ENCODE measurements at places on chromosomes 6 and 20. TPM values are rescaled to one million over a fixed set of nuclear protein-coding genes. Genes with fewer than 3 reads are reported as not detected.

DNA sequence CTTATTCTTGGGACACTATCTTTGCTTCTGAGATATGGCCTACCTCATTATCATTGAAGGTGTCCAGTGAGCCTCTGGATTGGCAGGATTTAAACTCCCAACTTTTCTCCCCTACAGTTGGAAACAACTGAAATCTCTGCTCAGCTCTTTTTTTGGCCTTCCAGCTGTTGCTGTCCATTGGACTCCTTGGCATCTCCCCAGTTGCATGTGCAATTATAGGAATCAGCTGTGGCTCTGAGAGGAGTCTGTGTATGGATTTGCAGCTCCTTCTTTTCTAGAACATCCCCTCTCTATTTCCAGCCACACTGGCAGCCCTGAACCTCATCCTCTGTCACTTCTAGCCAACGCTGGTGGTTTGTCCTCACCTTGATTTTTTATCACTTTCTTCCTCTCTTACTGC lies 21.2 kb downstream of the RAB22A start:
- H3K4me1 ChIP-seq = peaks cover 18% of the 10 kb centered on the region
- H3K4me3 ChIP-seq = no peak overlapping the region
- H3K36me3 ChIP-seq = peaks cover 18% of the 10 kb centered on the region
- no peaks in the 10 kb centered on the region for H3K27me3 ChIP-seq
- H3K27ac ChIP-seq = no peak overlapping the region

GRCh38 chr6:90343576-90343975 lies 46.9 kb upstream of the BACH2 start:
- peaks cover 17% of the 10 kb centered on the region for H3K27me3 ChIP-seq
- no peak overlapping the region for H3K27ac ChIP-seq

DNA sequence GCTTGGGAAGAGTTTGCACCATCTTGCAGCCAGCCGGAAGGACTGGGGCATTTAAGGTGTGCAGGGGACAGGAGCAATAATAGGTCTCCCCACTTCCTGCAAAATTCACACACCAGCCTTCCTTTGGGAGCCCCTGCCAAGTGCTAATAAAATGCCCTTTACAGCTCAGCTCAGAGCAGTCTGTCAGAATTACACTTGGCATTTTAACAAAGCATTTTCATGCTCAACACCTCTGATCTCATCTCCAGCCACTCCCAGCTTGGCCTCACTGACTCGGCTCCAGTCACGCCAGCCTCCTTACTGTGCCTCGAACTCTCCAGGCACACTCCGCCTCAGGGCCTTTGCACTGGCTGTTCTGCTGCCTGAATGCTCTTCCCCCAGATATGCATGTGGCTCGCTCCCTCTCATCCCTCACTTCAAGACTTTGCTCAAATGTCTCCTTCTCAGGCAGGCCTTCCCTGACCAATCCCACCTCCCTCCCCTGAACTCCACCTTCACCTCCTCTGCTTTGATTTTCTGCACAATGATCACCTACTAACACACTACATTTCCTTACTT lies 43.7 kb downstream of the GRM4 start:
- no peak overlapping the region for H3K4me3 ChIP-seq
- H3K27ac ChIP-seq = no peak overlapping the region
- no peaks in the 10 kb centered on the region for H3K36me3 ChIP-seq
- peaks cover 2% of the 10 kb centered on the region for H3K27me3 ChIP-seq
- no peak for DNase-seq

- H3K36me3 ChIP-seq = no peaks in the 10 kb centered on the region
- no peak for DNase-seq
- no peaks in the 10 kb centered on the region for H3K27me3 ChIP-seq
- no peak overlapping the region for H3K4me3 ChIP-seq
- no peaks in the 10 kb centered on the region for H3K4me1 ChIP-seq
These were observed 90.6 kb upstream of the SYNDIG1 start for GRCh38 chr20:24378661-24379483.

- H3K4me3 ChIP-seq = no peak overlapping the region
- peaks cover 54% of the 10 kb centered on the region for H3K36me3 ChIP-seq
- H3K27me3 ChIP-seq = no peaks in the 10 kb centered on the region
- no peak overlapping the region for H3K27ac ChIP-seq
These were observed 18.8 kb downstream of the RTF2 start for GRCh38 chr20:56487216-56487615.

- peak overlapping the region; percentile 86 for H3K27ac ChIP-seq
- H3K4me3 ChIP-seq = peak overlapping the region; percentile 54
- H3K36me3 ChIP-seq = peaks cover 9% of the 10 kb centered on the region
- no peaks in the 10 kb centered on the region for H3K27me3 ChIP-seq
- DNase-seq = no peak
These were observed 67.8 kb upstream of the CITED2 start for GRCh38 chr6:139442188-139442671.

GRCh38 chr20:59462249-59462648 lies 142.1 kb upstream of the PHACTR3 start:
- DNase-seq = no peak
- H3K4me1 ChIP-seq = no peaks in the 10 kb centered on the region
- H3K27ac ChIP-seq = no peak overlapping the region

DNA sequence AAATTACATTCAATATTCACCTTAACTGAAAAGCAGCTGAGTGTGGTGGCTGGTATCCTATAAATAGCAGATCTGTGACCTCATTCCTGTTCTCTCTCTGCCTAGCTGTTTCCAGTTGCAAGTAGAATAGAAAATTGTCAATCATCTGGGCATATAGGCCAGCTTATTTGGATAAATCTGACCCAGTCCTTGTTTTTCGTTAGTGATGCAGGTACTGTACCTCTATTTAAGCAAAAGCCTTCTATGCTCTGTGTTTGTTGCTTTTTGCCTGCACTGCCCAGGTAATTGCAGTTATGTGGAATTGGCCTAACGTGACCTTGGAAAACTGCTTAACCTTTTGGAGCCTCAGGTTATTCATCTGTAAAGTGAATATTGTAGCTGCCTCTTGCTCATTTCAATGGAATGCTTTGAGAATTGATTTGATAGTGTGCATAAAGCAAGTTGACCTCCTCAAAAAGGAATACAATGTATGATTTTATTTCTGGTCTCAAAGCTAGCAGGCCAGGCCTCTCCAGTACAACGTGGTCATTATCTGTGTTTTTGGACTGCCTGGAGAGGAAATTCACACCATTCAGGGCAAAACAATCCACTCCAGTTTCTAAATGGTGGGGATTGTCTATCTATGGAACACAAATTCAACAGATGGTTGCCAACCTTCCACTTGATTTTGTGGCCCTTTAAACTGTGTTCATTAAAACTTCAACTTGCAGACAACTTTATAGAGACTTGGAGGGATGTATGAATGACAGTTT lies 508.7 kb upstream of the CITED2 start:
- H3K27ac ChIP-seq = no peak overlapping the region

DNA sequence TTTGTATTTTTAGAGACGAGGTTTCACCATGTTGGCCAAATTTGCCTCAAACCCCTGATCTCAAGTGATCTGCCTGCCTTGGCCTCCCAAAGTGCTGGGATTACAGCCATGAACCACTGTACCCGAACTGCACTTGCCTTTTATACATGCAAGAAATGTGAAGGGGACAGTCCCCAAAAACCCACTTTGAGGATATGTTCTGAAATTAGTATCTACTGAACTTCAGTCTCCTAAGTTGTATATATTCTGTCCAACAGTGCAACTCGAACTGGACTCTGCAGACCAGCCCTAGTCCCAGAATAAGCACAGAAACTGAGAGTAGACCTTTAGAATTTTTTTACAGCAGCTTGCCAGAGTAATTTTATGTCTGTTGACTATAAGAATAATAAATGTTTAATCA lies 28.5 kb downstream of the BACH2 start:
- H3K4me1 ChIP-seq = peaks cover 94% of the 10 kb centered on the region
- H3K4me3 ChIP-seq = peak overlapping the region; percentile 54
- no peak for DNase-seq
- H3K27me3 ChIP-seq = no peaks in the 10 kb centered on the region
- H3K27ac ChIP-seq = peak overlapping the region; percentile 77

DNA sequence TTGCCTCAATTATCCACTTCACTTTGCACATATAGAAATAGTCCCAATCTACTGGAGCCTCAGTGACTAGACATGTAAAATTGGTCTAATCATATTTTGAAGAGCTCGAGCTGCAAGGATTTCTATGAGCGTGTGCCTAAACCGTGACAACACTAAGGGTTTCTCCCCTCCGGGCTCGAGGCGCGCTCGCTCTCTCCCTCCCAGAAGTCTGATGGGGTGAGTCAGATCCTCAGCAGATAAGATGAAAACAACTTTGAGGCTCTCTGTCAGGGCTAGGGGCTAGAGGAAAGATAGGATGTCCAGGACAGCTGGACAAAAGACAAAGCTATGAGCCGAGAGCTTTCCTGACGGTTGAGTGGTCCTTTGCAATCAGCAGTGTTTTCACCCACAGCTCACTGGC lies 16.8 kb downstream of the GNAS-AS1 start:
- no peak overlapping the region for H3K4me3 ChIP-seq
- no peaks in the 10 kb centered on the region for H3K4me1 ChIP-seq
- peaks cover 4% of the 10 kb centered on the region for H3K36me3 ChIP-seq
- DNase-seq = no peak

- H3K36me3 ChIP-seq = peaks cover 6% of the 10 kb centered on the region
- DNase-seq = no peak
- H3K27me3 ChIP-seq = no peaks in the 10 kb centered on the region
These were observed 66.2 kb downstream of the RREB1 start for GRCh38 chr6:7173843-7174503.

DNA sequence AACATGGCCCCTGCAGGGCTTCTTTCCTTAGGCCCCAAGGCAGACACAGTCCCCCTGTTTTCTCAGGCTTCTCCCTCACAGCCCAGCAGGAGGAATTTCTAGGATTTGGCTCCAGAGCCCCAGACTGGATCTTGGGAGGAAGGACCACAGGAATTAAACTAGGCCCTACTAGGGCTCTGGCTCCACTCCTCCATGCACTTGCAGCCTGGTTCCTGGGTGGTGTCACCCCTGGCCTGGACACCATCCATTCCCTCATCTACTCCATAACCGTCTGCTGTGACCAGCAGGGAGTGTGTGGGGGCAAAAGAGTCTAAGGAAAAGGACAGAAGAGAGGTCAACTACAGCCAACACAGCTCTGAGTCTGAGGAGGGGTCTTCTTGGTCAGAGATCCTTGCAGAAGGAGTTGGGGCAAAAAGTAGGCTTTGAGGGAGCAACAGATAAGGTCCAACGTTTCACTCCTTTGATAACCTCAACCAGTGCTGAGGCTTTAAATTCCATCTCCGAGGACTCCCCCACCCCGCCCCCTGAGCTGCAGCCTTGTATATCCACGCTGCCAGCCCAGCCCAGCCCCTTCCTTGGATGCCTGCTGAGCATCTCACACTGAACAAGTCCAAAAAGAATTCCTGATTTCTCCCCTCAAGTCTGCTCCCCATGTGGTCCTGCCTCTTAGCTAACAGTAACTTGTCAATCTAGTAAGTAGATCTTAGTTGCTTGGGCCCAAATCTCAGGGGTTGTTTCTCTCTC lies 27.9 kb upstream of the SPDEF start:
- no peak for DNase-seq
- H3K27me3 ChIP-seq = no peaks in the 10 kb centered on the region
- H3K27ac ChIP-seq = peak overlapping the region; percentile 24
- no peak overlapping the region for H3K4me3 ChIP-seq

DNA sequence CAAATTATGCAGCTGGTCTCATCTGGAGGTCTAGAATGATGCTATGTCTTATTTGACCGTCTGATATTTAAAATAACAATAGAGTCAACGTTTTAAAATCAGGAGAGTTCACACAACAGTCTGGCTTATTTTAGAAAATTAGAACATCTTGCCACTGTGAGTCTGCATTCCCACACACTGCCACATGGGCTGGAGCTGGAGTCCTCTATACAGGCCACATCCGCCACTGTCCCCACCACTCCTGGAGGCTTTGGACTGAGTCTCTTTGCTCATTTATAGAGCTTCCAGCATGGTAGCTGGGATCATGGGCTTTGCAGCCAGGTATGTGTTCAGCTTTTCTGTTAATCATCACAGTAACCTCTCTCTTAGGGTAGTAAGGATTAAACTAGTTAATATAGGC lies 68.8 kb upstream of the ZNFX1 start:
- peaks cover 39% of the 10 kb centered on the region for H3K27me3 ChIP-seq
- no peaks in the 10 kb centered on the region for H3K4me1 ChIP-seq
- H3K27ac ChIP-seq = no peak overlapping the region
- H3K36me3 ChIP-seq = no peaks in the 10 kb centered on the region

GRCh38 chr6:29483186-29483585 lies 4.6 kb downstream of the MAS1L start:
- no peak for DNase-seq
- H3K36me3 ChIP-seq = no peaks in the 10 kb centered on the region
- no peak overlapping the region for H3K4me3 ChIP-seq
- peaks cover 8% of the 10 kb centered on the region for H3K27me3 ChIP-seq

The BPIFA3 gene
- total RNA-seq = not detected

The PRL gene
- not detected for total RNA-seq

The UBE2C gene
- 118 TPM for total RNA-seq

The ID4 gene
- not detected for total RNA-seq

The PKIB gene
- total RNA-seq = not detected

The GRIK2 gene
- total RNA-seq = not detected

The RAB44 gene
- 0.10 TPM for total RNA-seq

The KHDC3L gene
- not detected for total RNA-seq

All from activated T-helper 1 cell treated with anti-CD3 and anti-CD28 coated beads, Interleukin-12 subunit alpha, Interleukin-12 subunit beta, Interleukin-2, Interleukin-4 antibody, amounts not matched to agents 30 ng/mL and 10 ng/mL and 1 ng/mL, durations not matched to agents 14 hours and 24 hours and 36 hours (primary cell).